Fibroblast of pulmonary artery (primary cell): ENCODE measurements at places on chromosomes 1 and 21.

- DNase-seq = peak; percentile 50
Observed at GRCh38 chr1:214281021-214281719, at the start of gene SMYD2. Gene SMYD2 (plus strand): TSS chr1:214281159. CDS start chr1:214281255, 96 bp downstream.

DNA sequence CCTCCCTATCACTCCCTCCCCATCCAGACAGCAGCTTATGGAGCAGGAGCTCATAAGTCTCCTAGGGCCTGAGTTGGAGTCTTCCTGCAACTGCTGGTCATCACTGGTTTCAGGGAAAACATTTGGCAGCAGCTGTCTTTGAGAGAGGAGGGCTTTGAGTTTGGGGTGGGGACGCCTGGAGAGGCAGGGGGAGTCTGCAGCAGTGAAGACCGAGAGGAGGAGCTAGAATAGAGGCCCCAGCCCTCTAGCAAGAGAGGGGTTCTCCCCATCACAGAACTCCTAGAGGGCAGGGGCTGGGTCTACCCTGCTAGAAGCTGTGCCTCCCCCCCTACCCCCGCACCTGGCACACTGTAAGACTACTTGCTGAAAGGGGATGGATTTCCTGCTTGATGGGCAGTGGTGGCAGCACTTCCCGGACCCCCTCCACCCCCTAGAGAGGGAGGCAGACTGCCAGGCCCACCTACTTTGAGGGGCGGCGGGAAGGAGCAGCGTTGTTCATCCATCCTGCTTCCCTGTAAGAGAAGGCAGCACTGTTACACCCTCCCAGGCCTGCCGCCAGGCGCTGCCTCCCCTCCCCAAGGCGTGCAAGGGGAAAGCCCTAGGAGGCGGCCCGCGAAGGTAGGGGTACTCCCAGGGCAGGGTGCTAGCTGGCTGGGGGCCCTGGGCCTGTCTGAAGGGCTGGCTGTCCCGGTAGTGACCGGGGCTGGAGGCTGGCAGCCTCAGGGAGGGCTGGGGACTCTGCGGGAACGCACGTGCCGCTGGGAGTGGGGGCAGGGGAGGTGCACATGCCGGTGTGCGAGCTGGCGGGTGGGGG lies 50.4 kb downstream of the RAP1GAP start:
- DNase-seq = no peak

DNA sequence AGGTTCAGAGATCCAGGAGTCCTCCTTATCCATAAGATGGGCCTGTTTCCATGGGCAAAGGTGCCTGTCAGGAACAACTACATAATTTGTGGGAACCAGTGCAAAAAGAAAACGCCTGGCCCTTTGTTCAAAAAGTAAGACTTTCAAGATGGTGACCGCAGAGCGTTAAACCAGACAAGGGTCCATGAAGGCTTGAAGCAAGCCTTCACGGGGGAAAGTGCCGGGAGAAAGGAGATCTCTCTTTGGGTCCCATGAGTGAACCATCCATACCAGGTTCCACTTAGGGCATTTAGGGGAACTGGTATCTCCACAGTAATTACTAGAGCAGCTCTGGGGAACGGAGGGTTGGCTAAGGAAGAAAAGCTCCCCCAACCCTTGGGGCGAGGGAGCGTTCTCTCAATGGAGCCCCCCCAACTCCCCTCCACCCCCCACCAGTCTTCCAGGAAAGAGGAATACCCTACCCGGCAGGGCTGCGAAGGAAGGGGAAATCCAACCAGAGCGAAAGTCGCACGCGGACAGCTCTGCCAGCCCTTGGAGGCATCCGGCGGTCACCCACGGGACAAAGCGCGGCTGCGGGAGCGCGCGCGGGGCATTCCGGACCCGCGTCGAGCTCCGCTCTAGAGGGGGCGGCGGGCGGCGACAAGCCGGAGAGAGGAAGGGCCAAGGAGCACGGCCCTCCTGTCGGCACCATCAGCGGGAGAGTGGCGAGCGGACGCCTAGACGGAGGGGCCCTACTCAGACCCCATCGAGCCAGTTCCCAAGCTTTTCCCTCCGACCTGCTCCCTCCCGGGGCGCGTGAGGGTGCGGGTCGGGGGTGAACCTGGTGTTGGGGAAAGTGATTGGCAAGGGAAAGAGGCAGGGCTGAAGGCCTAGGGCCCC lies 687 bp upstream of the RASSF5 start:
- no peak for DNase-seq

GRCh38 chr1:35364741-35365140 lies 96.2 kb downstream of the ZMYM4 start:
- no peak for DNase-seq

- no peak for DNase-seq
Observed at GRCh38 chr1:176884911-176885310, 279.6 kb downstream of the ASTN1 start.

DNA sequence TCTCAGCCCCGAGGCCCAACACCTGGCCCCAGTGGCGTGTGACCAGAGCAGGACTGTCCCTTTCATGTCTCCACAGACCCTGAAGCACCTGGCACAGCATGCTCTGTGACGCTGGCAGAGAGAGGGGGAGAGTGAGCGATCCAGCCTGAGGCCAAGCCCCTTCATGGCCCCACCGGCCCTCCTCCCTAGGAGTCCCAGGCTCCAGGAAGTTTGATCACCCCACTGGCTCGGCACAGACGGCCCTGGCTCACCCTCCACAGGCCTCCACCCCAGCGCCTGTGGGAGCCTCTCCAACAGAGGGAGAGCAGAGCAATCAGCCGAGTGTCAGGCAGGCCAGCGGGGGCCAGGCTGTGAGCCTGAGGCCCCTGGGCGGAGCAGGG lies 11.0 kb downstream of the SH3BGRL3 start:
- no peak for DNase-seq

DNA sequence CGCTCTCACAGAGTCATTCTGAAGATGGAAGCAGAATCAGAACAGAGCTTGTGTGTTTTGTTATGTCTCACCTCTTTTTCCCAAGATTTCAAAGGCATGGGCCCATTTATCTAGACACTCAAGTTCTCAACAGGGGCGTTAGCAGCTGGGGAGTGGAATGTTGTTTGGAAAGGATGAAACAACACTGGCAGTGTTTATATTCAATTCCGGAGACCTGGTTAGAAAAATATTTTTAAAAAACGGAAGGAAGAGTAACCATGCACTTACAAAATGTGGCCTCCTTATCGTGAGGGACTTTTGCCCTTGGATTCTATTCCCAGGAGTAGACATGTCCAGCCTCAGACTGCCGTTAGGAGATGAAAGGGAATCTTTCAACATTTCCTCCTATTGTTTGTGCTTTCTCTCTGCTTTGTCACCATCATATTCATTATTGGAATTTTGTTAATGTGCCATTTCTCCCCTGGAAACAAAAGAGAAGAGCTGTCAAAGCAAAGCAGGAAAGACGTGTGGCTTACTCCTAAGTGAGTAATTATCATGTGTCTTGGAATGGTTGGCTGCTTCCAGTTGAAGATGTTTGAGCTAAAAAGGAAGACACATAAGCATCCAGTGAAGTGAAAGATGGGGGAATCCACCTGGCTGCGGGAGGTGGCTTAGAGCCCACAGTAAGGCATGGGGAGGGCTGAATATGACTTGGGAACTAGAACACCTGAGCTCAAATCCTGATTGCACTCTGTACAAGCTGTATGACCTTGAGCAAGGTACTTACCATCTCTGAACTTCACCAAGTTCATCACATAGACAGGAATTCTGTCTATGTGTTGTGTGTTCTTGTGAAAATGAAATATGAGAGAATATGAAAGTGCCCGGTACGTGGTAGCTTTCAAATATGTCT lies 71.7 kb upstream of the JUN start:
- DNase-seq = peak; percentile 90

GRCh38 chr1:107702946-107703571 lies 261.9 kb downstream of the VAV3 start:
- no peak for DNase-seq

- no peak for DNase-seq
Observed at GRCh38 chr1:111476761-111477309, 3.1 kb downstream of the C1orf162 start.

DNA sequence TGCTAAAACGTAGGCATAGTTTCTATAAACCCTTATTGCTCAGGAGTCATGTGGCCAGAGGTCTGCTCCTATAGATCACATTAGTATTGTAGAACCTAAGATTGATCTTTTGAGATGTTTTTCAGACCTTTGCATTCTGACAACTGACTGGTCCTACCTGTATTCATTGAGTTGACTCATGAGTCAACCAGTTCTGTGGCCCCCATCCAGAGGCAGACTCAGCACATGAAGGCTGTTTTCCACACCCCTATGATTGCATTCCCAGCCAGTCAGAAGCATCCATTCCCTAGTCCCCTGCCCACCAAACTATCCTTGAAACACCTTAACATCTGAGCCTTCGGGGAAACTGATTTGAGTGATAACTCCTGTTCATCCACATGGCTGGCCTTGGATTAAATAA lies 451.7 kb downstream of the SIPA1L2 start:
- DNase-seq = no peak

DNA sequence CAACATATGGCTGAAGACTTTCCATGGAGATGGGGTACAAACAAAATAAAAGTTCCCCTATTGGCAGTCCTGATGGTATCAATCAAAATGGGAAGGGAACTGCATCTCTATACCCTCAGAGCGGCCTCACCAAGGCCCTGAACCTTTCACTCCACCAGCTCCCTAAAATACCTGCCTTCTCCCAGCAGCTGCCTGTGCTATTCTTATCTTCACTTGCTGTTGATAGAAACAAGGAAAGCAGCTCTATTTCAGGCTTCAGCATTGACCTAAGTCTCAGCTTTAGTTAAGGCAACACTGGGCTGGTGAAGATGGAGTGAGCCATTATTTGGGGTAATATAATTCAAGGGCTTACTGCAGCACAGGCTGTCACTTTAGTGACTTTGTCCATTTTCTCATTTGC lies 21.7 kb upstream of the PIGC start:
- no peak for DNase-seq

DNA sequence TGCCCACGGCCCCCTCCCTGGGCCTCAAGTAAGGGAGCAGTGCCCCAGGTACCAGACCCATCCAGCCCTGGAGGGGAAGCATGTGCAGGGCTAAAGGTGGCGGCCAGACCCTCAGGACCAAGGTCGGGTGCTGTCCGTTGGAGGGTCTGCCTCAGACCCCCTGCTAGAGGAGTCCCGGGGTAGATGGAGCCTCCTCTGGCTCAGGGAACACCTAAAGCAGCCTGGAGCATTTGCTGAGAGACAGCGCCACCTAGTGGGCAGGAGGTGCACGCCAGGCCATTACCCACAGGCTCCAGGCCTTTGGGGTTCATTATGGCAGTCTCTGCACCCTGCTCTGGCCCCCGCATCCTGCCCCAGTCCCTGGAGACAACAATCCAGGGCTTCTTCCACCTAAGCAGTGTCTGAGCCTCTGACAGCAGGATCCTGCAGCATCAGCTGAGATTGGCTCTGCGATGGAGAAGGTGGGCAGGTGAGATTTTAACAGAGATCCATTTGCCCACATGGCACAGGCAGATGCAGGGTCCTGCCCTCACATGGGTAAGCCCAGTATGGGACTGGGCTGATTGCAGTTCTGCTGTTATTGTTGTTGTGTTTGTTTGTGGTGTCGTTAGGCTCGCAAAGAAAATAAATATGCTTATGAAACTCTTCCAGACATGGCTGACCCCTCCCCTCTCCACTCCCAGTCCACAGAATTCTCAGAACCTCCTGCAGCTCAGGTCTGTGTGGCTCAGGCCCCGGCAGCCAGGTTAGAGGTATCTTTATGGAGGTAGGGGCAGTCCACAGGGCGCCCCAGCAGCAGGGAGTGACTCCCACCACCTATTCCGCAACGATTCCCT lies 42.4 kb downstream of the CTNNBIP1 start:
- peak; percentile 74 for DNase-seq

GRCh38 chr1:3541936-3542335 lies 69.4 kb downstream of the MEGF6 start:
- DNase-seq = no peak

- DNase-seq = peak; percentile 58
Observed at GRCh38 chr1:178189814-178190213, 95.9 kb downstream of the RASAL2 start.

DNA sequence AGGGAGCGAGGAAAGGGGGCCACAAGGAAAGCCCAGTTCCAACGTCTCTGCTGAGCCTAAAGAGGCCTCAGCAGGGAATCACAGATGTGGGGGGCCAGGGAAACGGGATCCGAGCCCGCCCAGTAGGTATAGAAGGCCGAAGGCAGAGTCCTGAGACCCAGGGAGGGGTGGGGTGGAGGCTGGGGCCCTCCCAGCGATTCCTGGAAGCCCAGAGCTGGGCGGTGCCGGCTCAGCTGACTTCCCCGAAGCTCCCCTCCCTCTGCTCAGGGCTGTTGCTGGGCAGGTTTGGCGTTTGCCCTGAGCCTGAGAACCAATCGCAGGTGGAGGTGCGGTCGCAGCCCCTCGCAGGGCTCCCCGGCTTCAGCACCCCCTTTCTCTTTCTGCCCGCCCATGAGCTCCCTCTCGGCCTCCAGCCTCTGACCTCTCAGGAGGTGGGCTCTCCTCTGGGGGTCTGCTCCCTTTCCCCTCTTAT lies 12.8 kb downstream of the ADAMTSL4 start:
- DNase-seq = peak; percentile 97

DNA sequence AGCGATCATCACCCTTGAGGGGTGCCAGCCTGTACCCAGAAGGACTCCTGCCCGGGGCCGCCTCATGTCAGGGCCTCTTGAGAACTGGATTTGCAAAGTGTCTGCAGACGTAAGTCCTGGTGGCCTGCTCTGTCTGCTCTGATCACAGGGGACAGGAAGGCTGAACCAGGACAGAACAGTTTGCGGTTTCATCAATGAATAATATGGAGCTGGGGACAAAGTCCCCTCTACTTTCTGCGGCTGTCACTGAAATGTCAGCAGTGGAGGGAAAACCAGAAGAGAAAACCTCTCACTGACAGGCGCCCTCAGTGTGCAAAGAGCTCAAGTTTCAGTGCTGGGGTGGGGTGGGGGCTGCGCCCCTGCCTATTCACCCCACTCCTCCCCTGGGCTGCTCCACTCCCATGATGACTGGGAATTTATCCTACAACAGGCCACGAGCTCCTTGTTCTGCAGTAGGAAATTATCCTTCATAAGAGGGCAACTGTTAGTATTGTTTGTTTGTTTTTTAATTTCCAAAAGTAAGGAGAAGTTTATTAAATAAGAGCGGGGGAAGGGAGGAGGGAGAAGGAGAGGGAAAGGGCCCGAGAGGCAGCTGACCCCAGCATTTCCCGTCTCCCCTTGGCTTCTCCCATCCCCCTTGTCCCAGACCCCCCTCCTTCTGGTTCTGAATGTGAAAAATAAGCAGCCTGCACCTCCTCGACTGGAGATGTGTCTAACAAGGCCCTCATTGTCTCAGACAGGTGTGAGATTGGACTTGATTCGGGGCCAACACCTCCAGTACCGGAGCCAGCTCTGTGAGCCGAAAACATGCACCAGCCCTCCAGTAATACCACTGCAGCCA lies 149.2 kb downstream of the CLIC6 start:
- DNase-seq = no peak

GRCh38 chr1:117654493-117655219 lies 48.8 kb downstream of the TENT5C start:
- DNase-seq = no peak
